ENCODE measurements at places on chromosomes 1 and 21. TPM values are rescaled to one million over a fixed set of nuclear protein-coding genes. Genes with fewer than 3 reads are reported as not detected.

The ZNF436 gene
- 32.6 TPM for total RNA-seq

The CAMSAP2 gene
- 21.8 TPM for total RNA-seq

The NES gene
- total RNA-seq, result 87.4 TPM

The RUNX3 gene
- total RNA-seq, result 0.26 TPM

The RPS27 gene
- total RNA-seq, result 2,883 TPM

The ADAMTS1 gene
- total RNA-seq, result 186 TPM

The SH3D21 gene
- total RNA-seq, result 3.3 TPM

The ATAD3B gene
- 14.4 TPM for total RNA-seq

The SYCP1 gene
- total RNA-seq, result not detected

The GUCA2A gene
- not detected for total RNA-seq

The FAM177B gene
- total RNA-seq, result not detected

The SLC22A15 gene
- total RNA-seq, result 21.0 TPM

The DARS2 gene
- 17.8 TPM for total RNA-seq

The TEX38 gene
- total RNA-seq, result not detected

The IL22RA1 gene
- total RNA-seq, result not detected

The LAPTM5 gene
- total RNA-seq, result under 0.01 TPM

The OR2L8 gene
- total RNA-seq, result not detected

The MRPS14 gene
- total RNA-seq, result 31.3 TPM

The VPS45 gene
- total RNA-seq, result 42.6 TPM

The WNT3A gene
- total RNA-seq, result not detected

The ADGRL2 gene
- total RNA-seq, result 61.4 TPM

The PEAR1 gene
- 2.6 TPM for total RNA-seq

The TMPRSS2 gene
- 0.17 TPM for total RNA-seq

The RHOU gene
- total RNA-seq, result 20.8 TPM

The AZIN2 gene
- total RNA-seq, result 9.1 TPM

The BRINP3 gene
- total RNA-seq, result 18.8 TPM

The CD244 gene
- not detected for total RNA-seq

The KCNE2 gene
- total RNA-seq, result not detected

The CGN gene
- under 0.01 TPM for total RNA-seq

The AQP10 gene
- not detected for total RNA-seq

The SHE gene
- total RNA-seq, result under 0.01 TPM

The AADACL4 gene
- total RNA-seq, result not detected

The CD52 gene
- not detected for total RNA-seq

The LRRC39 gene
- total RNA-seq, result 0.50 TPM

The KCNJ10 gene
- total RNA-seq, result not detected

The HFM1 gene
- total RNA-seq, result 1.8 TPM

The PRKAA2 gene
- 7.1 TPM for total RNA-seq

The IL24 gene
- total RNA-seq, result not detected

The EFNA4 gene
- total RNA-seq, result 3.8 TPM

The FMO5 gene
- 1.3 TPM for total RNA-seq

The C1orf116 gene
- total RNA-seq, result not detected

The OR6K3 gene
- total RNA-seq, result not detected

The ZMYM4 gene
- total RNA-seq, result 35.4 TPM

The TCHHL1 gene
- total RNA-seq, result not detected

The CD1B gene
- total RNA-seq, result not detected

The B3GALT2 gene
- total RNA-seq, result 1.3 TPM

The MAP3K21 gene
- 0.51 TPM for total RNA-seq

The OR2T33 gene
- not detected for total RNA-seq

Measured in fibroblast of lung (primary cell).